ENCODE measurements at places on chromosomes 7 and 10.

DNA sequence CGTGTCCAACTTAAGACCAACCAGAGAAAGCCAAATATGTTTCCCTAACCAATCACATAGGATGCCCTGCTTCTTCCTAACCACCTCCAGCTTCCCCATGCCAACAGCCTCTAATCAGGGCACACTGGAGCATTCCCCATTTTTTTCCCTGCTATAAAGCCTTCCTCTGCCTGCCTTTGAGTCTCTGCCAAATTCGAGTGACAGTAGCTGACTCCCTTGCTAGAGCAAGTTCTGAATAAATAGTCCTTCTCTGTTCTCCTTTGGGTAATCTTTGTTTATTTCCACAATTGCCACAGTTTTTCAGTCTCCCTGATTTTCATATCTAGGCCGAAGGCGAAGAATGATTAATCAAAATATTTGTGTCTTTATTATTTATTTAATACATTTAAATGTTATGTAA lies 96.7 kb downstream of the ANLN start:
- no peak for DNase-seq

GRCh38 chr10:31587691-31588090 lies 268.7 kb downstream of the ZEB1 start:
- no peak for DNase-seq

DNA sequence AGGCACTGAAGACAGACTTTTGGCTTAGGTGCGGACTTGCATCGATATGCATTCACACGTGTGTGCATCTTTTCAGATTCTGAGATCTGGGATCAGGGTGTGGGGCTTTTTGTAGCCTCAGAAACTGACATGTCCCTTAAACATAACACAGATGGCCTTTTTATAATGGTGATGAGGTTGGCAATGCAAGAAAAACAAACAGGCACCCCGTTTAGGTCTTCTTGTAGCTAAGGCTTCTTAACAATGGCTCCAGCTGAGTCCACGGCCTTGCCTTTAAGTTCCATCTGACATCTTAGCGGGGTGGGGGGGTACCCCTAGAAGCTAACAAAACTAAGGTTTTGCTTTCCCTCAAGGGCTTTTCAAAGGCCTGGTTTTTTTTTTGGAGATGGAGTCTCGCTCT lies 146.3 kb downstream of the PRPF18 start:
- DNase-seq: no peak

DNA sequence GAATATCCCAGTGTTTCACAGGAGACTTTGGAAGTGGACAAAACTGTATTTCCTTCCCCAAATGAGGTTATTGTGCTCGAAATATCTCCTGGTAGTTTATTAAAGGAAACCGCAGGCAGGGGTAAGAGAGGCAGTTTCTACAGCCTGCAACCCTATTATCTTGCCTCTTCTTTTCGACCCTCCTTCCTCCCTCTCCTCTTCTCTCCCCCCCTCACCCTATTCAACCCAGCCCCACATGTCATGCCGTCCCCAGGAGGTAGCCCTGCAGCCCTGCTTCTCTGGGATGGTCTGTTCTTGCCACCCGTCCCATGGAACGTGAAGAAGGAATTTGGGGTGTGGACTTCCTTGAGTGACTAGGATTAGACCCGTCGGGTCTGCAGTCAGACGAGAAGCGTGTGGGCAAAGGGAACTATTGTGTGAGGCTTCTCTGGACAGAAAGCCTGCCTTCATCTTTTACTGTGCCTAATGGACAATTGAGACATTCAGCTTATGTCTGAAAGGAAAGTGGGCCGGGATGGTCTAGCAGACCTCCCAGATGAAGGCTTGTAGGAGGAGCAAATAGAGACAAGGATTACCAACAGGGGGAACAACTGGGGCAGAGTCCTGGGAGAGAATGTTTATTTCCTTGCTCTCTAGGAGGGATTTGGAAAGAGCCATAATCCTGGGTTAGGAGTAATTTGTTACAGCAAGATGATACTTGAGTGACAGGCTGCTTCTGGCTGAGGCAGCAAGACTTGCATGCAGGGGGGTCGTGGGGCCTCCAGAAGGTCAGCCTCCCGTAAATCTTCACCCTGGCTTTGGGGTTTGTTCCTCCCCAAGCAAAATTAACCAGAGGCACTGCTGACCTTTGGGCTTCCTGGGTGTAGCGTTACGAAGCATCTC lies 77.8 kb downstream of the TCF7L2 start:
- DNase-seq: no peak

DNA sequence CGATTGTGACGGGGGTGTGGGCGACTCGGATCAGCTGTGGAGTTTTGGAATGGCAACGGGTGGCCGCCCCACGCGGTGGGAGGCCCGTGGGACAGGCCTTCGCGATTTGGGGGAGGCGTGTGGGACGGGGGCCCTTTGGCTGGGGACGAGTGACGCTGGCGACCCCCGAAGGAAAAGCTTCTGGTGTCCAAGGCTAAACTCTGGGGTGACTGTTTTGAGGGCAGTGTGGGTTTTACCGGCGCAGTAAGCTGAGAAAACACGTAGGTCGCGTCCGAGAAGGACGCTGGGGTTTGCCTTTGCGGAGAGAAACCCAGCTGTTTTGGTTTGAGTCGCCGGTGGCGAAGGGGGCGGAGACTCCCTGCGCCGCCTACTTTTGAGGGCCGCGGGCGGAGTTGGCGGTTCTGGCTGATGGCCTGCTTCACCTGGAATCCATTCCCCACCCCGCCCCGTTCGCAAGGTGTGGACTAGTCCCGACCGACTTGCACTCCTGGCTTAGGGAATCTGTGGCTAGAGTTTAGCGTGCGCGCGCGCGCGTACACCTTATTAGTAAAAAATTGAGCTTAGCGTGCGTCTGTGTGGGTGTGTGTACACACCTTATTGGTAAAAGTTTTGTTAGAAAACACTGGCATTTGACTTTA lies 606 bp downstream of the TAX1BP1 start:
- peak; percentile 80 for DNase-seq

DNA sequence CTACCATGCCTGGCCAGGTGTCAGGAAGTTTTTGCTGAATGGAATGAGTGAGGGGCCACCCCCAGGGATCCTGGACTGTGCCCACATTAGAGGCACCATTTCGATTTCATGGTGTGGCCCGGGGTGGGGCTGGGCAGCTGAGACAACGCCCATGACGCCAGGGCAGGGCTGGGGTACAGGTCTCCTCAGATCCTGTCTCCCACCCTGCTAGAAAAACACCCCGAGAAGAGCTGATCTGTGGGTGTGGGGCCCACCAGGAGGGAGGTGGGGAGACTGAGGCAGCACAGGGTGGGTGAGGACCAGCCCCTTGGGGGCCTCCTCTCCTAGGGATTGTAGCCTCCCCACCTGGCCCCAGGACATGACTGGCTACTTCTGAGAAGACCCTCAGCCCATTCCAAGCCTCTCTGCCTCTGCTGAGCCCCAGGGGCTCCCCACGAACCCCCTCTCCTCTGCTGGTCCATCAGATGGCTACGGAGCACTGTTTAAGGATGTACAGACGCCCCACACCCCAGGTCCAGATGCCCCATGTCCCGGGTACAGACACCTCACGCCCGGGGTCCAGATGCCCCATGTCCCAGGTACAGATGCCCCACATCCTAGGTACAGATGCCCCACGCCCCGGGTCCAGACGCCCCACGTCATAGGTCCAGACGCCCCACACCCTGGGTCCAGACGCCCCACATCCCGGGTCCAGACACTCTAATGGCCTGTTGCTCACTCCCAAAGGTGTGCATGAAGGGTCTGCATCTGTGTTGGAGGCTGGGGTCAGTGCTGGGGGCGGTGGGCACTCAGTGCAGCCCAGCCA lies 99.4 kb downstream of the MICALL2 start:
- no peak for DNase-seq

- DNase-seq: peak; percentile 30
Measured at GRCh38 chr7:151311294-151311864, 30.2 kb upstream of the NUB1 start.

- DNase-seq: no peak
Measured at GRCh38 chr10:20396205-20396604, 500.9 kb downstream of the NEBL start.

DNA sequence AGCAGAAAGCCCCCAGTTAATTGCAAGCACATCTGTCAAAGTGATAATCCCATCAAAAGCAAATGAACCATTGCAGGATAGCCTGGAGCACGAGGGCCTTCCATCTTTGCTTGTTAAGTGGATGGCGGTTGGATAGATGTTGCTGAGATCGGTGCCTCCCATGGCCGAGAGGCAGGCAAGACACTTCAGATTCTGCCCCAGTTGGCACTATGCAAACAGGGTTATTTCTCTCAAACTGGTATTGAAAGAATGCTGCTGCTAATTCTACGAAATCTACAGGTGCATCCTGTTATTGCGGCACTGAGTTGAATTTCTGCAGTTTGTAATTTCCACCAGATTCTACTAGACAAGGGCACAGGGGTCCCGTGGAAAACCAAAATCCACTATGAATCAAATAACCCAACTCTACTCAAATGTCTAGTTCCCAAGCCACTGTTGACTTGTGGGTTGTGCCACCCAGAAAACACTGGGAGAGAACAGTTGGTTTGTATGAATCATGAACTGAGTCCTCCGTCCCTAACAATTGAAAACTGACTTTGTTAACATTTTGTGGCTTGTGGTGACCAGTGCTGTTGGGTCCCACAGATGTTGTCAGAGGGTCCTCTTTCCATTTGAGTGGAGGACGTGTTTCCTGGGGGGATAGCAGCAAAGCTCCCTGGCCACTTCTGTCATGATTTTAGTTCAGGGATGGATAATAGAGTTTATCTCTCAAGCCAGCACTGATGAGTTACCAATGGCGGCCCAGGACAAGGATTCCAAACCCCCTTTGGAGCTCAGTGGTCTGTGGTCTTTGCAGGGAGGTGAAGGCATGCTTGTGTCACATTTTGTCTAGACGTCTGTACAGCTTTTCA lies 7.1 kb upstream of the IL2RA start:
- DNase-seq: no peak

DNA sequence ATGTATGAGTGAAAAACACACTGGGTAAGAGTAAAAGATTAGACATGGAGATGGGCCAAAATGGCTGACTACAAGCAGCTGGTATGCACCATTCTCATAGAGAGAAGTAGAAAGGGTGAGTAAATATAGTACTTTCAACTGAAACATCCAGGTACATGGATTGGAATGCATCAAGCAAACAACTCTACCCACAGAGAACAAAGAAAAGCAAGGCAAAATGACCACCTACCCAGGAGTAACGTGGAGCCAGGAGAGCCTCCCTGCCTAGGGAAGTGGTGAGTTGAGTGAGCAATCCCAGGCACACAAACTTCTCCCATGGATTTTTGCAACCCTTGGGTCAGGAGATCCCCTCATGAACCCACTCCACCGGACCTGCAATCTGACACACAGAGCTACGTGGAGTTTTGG lies 212.8 kb downstream of the PTN start:
- DNase-seq: no peak

DNA sequence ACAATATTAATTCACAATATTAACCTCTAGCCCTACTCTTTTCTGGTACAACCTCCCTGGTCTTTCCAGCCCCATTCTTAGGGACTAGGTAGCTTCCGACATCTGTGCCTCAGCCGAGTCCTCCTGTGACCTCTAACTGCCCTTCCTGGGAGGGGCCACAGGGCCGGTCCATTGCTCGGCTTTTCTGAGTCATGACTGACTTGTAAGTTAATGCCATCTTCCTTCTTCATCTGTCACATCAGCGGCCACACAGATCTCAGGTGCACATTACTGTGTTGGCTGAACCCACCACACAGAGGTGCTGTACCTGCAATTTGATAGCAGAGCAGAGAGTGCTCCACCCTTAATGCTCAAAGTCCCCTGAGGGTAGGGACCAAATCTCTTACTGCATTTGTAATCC lies 4.1 kb upstream of the CPA4 start:
- DNase-seq: no peak

GRCh38 chr7:4074407-4074806 lies 607.7 kb upstream of the FOXK1 start:
- no peak for DNase-seq

DNA sequence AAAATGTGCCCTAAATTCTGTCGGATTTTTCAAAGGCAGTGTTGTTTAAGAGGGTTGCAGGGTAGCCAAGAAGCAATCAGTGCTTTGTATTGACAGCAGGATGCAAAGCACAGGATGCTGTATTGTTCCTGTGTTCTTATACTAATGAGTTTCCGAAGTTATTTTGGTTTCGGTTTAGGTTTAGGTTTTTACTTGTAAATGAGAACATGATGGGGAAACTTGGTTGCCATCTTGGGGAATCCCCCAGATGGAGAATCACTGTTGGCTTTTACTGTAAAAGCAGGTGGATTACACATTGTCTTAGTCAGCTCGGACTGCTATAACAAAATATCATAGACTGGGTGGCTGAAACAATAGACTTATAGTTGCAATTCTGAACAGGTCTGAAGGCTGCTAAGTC lies 72.1 kb downstream of the INHBA start:
- DNase-seq: no peak

DNA sequence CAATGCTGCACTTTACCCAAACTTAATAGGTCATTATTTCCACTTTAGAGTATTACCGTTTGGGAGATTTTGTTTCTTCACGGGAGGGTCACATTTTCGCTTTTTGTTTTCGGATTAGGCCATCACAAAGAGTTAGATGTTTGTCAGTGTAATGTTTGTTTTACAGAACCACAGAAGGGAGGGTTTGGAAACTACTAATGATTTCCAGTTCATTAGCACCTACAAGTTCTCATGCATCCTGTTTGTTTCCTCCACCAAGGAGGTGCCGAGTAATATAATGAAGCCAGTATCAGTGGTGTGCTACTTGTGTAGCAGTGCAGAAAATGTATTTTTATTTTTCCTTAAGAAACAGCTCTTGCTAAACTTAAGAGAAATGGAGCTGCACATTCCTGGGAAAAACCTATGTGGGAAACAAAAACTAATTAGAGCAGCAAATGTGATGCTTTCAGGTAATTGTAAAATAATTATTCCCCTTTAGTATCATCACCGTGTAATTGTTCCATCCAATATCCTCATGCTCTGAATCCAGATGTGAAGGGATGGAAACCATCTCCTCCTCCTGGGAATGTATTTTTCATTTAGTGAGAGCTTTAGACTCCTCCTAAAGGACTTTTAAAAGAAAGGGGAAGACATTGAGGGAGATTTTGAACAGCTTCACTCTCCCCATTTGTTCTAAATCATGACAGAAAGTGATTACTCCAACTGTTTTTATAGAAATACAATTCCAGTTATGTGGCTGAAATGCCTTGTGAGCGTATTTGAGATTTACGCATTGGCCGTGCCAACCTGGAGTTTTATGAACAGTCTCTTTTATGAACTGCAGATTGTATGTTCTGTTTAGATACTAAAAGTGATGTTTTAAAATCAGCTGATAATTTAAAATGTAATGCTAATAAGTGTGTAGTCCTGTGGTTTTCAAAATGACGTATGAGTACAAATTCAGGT lies 5.6 kb downstream of the CELF2 start:
- no peak for DNase-seq

- DNase-seq: no peak
Measured at GRCh38 chr7:11931307-11931706, 99.3 kb upstream of the THSD7A start.

DNA sequence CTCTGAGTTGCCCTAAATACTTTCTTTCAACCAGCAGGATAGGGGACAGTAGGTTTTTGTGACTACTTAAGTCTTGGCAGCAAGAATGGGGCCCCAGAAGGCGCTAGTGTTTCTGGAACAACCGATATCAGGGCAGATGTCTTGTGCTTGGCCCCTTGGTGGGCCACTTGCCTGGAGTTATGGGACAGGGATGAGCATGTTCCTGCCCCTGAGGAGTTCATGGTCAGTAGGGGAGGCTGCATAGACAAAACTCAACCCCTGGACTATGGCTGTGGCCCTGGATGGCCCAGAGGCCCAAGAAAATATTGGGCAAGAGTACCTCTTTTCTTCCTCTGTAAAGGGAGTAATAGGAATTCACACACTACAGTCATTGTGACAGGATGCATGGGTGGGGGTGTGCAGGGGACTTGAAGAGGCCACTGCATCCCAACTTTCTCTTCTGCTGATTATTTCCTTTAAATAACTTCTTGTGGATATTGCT lies 57.7 kb upstream of the IGFBP3 start:
- DNase-seq: no peak

GRCh38 chr7:94700926-94701554 lies 45.1 kb upstream of the SGCE start:
- no peak for DNase-seq
